ENCODE measurements at places on chromosomes 7 and 10.

DNA sequence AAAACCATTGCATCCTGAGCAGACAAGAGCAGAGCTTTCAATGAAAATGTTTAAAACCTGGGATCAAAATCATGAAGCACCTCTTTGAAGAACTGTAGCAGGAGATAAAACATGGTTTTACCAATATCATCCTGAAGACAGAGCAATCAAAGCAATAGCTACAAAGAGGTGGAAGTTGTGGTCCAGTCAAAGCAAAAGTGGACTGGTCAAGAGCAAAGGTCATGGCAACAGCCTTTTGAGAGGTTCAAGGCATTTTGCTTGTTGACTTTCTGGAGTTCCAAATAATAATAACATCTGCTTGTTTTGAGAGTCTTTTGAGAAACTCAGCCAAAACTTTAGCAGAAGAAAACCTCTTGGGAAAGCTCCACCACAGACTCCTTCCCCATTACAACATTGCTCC, 893.9 kb upstream of the POT1 start:
- DNase-seq, result no peak

DNA sequence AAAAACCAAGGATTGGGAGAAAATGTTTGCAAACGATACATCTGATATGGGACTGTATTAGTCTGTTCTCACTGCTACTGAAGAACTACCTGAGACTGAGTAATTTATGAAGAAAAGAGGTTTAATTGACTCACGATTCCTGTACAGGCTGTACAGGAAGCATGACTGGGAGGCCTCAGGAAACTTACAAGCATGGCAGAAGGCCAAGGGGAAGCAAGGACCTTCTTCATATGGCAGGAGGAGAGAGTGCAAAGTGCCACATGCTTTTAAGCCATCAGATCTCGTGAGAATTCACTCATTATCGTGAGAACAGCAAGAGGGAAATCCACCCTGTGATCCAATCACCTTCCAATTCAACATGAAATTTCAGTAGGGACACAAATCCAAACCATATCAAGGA, 11.0 kb downstream of the ZNF713 start:
- no peak for DNase-seq

DNA sequence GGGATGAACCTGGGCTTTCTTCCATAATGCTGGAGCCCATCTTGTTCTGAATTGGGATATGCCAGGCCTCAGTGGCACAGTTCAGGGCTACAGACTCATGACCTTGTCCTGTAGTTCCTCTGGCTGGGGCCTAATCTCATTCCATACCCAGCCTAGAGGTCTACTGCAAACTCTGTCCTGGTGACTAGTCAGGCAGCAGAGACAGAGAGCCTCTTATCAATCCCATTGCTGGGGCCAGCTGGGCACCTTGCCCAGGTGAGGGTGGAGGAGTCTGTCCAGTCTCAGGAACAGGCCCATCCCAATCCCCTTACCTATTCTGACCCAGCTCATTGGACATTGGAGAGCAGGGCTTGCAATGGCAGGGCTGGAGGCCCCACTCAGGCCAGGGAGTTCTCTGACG, 28.0 kb upstream of the COMTD1 start:
- no peak for DNase-seq

GRCh38 chr10:55215699-55216098, 414.7 kb upstream of the PCDH15 start:
- DNase-seq, result no peak

GRCh38 chr10:22325272-22326144, 4.6 kb downstream of the BMI1 start:
- peak; percentile 77 for DNase-seq

DNA sequence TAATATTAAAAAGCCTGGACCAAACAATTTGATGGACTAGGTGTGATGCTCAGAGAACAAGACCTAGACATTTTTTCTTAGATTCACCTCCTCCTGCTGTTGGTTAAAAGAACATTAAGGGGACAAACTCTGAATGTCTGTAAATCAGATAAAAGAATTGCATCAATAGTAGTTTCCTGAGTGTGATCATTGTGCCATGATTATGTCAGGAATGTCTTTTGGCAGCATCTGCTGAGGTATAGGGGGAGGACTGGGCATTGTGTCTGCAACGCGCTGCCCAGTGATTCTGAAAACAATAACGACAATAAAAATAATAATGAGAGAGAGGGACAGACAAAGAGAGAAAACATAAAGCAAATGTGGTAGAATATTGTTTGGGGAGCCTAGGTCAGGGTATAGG, 6.9 kb downstream of the C7orf57 start:
- peak; percentile 9 for DNase-seq

DNA sequence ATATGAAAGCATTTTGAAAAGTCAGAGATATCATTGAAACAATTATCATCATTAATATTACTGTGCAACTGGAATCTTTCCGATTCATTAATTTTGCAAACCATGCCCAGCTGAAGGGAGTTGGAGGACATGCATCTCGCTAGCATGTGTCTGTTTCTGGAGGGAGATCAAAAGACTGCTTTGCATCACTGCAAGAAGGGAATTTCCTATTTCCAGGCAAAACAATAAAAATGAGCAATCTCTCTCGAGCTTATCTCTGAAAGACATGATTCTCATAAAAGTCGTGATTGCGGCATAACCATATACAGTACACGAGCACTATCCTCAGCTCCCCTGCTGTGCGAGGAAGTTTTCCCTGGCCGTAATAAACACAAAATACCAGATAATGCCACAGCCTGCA, 607.6 kb upstream of the DPP6 start:
- DNase-seq, result no peak

- no peak for DNase-seq
Measured at GRCh38 chr7:96136600-96137239, 185.2 kb downstream of the SLC25A13 start.
